Mucosa of descending colon (tissue), 3 donors: ENCODE measurements at places on chromosomes 16 and 17. TPM values are rescaled to one million over a fixed set of nuclear protein-coding genes. Genes with fewer than 3 reads are reported as not detected.

The FKBP10 gene
- 18.6 TPM for total RNA-seq

The RAB11FIP4 gene
- 24.5 TPM for total RNA-seq

The FAM20A gene
- 5.8 TPM for total RNA-seq

The SOX9 gene
- 17.2 TPM for total RNA-seq

The ZSWIM7 gene
- total RNA-seq = 17.3 TPM

The SDR42E2 gene
- not detected for total RNA-seq

The HS3ST2 gene
- total RNA-seq = 0.20 TPM

The LGALS9 gene
- total RNA-seq = 573 TPM

The MYOCD gene
- total RNA-seq = 136 TPM

The CCL17 gene
- not detected for total RNA-seq

The KRTAP1-1 gene
- not detected for total RNA-seq

The KRT16 gene
- not detected for total RNA-seq

The SMPD3 gene
- 82.7 TPM for total RNA-seq

The RPS2 gene
- 2,138 TPM for total RNA-seq

The MT1M gene
- 40.0 TPM for total RNA-seq

The KCNJ2 gene
- 14.4 TPM for total RNA-seq

The OR1F1 gene
- not detected for total RNA-seq

The HCRT gene
- not detected for total RNA-seq

The SP2 gene
- 24.2 TPM for total RNA-seq

The CMTM2 gene
- 0.46 TPM for total RNA-seq

The ASGR1 gene
- 0.35 TPM for total RNA-seq

The CRHR1 gene
- total RNA-seq = not detected

The TBC1D3I gene
- total RNA-seq = 0.54 TPM

The MLKL gene
- total RNA-seq = 18.0 TPM

The LCMT1 gene
- total RNA-seq = 55.7 TPM

The TMED6 gene
- total RNA-seq = 18.1 TPM

The ABCA9 gene
- 2.0 TPM for total RNA-seq

The VEZF1 gene
- total RNA-seq = 48.9 TPM

The AP2B1 gene
- total RNA-seq = 153 TPM

The ZFP90 gene
- 12.8 TPM for total RNA-seq

The NECAB2 gene
- 0.55 TPM for total RNA-seq

The KRT12 gene
- total RNA-seq = 6.0 TPM

The C17orf50 gene
- not detected for total RNA-seq

The PRSS21 gene
- total RNA-seq = 4.1 TPM

The CXCL16 gene
- total RNA-seq = 41.9 TPM

The CACNG4 gene
- total RNA-seq = 0.47 TPM

The DHX58 gene
- total RNA-seq = 18.0 TPM

The CD300A gene
- total RNA-seq = 7.0 TPM

The OR1E1 gene
- not detected for total RNA-seq

The CLDN9 gene
- 0.61 TPM for total RNA-seq

The SSTR5 gene
- total RNA-seq = not detected

The KLHL10 gene
- 0.73 TPM for total RNA-seq

The ZP2 gene
- not detected for total RNA-seq

The MYL11 gene
- total RNA-seq = 1.6 TPM

The HSD11B2 gene
- 322 TPM for total RNA-seq

The CD300E gene
- total RNA-seq = 0.53 TPM

The NPIPA3 gene
- 3.4 TPM for total RNA-seq

The TEKT1 gene
- total RNA-seq = not detected

The NPIPA8 gene
- 1.2 TPM for total RNA-seq

The CALB2 gene
- total RNA-seq = 4.2 TPM

The TMEM88 gene
- total RNA-seq = 3.5 TPM

The FNDC8 gene
- total RNA-seq = not detected

The TNFSF12 gene
- total RNA-seq = 15.8 TPM

The G6PC1 gene
- not detected for total RNA-seq

The RPH3AL gene
- 44.1 TPM for total RNA-seq

The SRCAP gene
- 88.9 TPM for total RNA-seq

The RNF222 gene
- not detected for total RNA-seq

The KRT23 gene
- total RNA-seq = not detected

The KRTAP3-2 gene
- not detected for total RNA-seq
